ENCODE measurements at places on chromosomes 7 and 10.

DNA sequence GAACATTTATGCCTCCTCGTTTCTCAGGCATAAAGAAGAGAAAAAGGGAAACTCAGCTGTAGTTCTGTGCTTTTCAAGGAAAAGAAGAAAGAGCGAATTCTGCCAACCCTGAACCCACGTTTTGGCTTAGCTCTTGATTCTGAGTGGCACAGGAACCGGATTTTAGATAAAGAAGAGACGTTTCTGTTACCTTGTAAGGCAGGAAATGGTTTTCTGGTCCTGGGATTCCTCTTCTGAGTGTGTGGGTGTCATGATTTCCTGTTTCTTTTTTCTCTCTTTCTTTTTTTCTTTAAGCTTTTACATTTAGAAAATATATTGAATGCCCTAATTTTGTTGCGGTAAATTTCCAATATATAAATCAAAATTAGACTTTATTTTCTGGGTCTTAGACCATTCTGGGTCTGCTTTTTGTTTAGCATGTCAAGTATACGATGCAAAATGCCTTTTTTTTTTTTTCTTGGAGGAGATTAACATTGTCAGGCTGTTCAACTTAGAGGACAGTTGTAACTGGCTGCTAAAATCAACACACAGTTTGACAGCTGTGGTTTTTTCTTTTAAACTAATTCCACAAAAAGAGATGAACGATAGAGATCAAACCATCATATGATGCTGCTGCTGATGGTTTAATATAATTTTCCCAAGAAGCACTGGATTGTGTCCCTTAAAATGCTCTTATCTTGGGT is 190.8 kb downstream of the GATA3 start:
- no peak for DNase-seq

DNA sequence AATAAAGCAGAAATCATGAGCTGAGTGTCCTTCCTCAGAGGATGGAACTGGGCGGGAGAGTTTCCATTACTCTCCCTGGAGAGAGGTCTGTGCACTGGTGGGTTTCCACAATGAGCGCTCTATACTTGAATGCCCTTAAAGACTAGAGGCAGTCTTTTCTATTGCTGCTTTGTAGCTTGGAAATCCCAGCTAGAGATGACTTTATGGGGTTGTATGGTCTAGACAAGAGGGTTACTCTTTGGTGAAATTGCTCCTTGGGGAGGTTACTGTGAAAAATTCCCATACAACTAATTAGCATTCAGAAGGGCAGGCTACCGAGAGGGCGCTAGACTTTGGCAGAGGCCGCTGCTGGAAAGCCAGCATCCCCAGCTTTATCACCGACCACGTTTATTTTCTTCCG is 136.8 kb downstream of the TAX1BP1 start:
- no peak for DNase-seq

- DNase-seq, result no peak
Measured at GRCh38 chr10:110802551-110803238, 69.0 kb upstream of the PDCD4 start.

- DNase-seq, result no peak
Measured at GRCh38 chr10:103823706-103824272, 31.6 kb downstream of the SH3PXD2A start.

DNA sequence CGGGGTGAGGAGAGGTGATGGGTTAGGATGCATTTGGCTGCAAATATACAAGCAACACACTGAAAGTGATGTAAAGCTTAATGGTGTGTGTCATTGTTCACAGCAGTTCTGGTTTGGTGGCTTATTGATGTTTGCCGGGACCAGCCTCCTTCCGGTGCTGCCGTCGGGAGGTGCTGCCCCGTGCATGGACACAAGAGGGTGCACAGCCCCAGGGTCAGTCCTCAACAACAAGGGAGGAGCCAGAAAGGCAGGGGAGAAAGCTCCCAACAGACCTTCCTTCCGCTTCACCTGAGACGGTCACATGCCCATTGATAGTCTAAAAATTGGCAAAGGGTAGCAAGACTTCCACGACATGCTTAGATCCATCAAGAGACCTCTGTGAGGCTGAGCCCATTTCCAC is 9.5 kb downstream of the RNF32 start:
- no peak for DNase-seq

- DNase-seq, result no peak
Measured at GRCh38 chr7:124077546-124077945, 44.7 kb upstream of the TMEM229A start.

- DNase-seq, result no peak
Measured at GRCh38 chr10:53479365-53479764, 706.8 kb upstream of the MBL2 start.

- no peak for DNase-seq
Measured at GRCh38 chr7:16918288-16918895, 36.6 kb upstream of the AGR3 start.

DNA sequence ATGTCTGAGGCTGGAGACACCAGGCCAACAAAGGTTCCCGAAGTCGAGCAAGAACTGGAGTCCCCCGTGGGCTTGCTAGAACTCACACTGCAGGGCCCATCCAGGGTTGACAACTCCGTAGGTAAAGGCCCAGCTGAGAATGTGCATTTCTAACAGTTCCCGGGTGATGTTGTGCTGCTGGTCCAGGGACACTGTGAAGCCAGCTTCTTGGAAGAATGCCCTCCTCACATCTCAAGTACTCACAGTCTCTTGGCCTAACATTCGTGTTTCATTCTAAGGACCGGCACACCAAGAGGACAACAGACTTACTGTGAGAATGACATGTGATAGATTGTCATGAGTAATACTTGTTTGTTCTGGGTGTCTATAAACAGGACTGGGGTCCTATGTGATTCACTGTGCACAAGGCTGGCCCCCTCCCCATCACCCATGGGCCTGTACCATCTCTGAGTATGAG is 682.3 kb upstream of the IGFBP3 start:
- DNase-seq, result no peak

DNA sequence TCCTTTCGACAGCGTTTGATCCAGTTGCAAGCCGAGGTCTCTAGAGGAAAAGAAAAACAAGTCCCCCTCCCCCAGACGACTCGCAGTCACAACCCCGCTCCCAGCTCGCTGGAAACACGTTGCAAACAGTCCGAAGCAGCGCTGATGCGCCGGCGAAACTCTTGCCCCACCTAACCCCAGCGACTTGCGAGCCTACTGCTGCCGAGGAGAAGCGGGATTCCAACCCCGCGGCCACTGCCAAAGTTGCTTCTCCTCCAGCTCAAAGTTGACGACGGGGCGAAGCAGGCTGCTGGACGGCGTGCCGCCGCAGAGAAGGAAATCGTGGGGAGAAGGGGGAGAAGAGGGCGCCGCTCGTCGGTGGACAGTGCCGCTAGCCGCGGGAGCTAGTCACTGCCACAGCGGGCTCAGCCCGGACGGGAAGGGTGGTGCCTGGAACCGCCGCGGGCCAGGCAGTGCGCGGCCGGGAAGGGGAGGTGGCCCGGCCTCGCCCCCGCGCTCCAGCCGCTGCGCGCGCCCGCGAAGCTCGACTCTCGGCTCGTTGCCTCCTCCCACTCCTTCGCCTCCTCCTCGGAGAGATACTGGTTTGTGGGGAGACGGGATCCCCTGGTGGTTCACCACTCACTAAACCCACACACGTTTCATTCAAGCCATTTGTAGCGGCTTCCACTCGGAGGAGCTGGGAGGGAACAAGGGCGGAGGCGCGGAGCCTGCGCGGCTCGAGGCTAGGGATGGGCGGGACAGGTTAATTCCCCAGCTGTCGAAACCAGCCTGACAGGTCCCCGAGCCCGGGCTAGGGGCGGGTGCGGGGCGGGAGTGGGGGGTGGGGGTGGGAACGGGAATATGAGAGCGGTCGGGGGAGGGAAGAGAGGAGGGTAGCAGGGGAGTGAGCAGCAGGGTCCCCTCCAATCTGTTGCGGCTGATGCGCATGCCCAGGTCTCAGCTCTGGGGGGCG is at the start of gene GPR37:
Gene GPR37, minus strand, starts transcription at position 392 of the 952 bp plus-strand sequence. CDS start 816 bp downstream, outside the sequence.
- DNase-seq, result no peak

DNA sequence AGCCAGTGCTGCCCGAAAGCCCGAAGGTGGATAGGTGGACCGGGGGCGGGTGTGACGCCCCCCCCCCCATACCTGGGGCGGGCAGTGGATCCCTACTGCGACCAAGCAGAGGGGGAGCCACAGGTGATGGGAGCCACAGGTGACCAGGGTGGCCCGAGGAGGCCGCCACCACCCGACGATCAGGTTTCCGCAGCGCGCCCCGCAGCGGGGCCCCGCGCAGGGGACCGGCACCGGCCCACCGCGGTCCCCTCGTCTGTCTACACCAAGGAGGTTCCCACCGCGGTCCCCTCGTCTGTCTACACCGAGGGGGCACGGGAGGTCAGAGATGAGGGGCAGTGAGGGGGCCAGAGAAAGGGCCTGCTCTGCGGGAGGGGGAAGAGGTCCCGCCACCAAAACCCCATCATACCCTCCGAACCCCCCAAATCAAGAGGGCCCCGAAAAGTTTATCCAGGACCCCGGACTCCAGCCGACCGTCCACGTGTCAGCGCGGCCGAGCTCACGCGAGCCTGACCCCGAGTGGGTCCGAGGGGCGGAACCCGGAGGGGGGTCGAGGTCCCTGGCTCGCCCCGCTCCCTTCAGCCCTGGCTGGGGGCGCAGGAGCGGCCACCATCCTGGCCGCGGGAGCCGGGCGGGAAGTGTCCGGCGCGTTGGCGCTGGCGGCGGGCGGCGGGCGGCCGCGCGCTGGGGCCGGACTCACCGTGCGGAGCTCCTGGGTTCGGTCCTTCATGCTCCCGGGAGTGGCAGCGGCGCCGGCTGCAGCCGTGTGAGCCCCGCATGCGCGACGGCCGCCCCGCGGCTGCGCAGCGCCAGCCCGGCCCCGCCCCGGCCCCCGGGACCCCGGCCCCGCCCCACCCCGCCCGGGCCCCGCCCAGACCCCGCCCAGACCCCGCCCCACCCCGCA is at the start of gene STX1A:
Gene STX1A, minus strand, starts transcription at position 765 of the 901 bp plus-strand sequence. Its CDS starts 38 bp downstream, at position 727.
- peak; percentile 54 for DNase-seq

- no peak for DNase-seq
Measured at GRCh38 chr7:153616711-153617325, 435.4 kb upstream of the DPP6 start.

- no peak for DNase-seq
Measured at GRCh38 chr10:17435953-17436352, 18.4 kb downstream of the ST8SIA6 start.

- DNase-seq, result no peak
Measured at GRCh38 chr7:100152937-100153666, 4.4 kb downstream of the LAMTOR4 start.
